ENCODE measurements at places on chromosomes 2 and 18. TPM values are rescaled to one million over a fixed set of nuclear protein-coding genes. Genes with fewer than 3 reads are reported as not detected.

ACP1 gene
- total RNA-seq: 89.2 TPM

DNA sequence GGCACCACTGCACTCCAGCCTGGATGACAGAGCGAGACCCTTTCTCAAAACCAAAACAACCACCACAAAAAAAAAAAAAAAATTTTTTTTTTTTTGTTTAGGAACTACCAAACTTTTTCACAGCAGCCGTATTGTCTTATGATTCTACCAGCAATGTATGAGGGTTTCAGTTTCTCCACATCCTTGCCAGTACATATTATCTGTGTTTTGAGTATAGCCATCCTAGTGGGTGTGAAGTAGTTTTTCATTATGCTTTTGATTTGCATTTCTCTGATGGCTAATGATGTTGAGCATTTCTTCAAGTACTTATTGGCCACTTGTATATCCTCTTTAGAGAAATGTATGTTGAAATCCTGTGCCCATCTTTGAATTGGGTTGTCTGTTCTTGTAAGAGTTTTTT is 51.7 kb downstream of the COX7A2L start:
- DNase-seq: no peak

DNA sequence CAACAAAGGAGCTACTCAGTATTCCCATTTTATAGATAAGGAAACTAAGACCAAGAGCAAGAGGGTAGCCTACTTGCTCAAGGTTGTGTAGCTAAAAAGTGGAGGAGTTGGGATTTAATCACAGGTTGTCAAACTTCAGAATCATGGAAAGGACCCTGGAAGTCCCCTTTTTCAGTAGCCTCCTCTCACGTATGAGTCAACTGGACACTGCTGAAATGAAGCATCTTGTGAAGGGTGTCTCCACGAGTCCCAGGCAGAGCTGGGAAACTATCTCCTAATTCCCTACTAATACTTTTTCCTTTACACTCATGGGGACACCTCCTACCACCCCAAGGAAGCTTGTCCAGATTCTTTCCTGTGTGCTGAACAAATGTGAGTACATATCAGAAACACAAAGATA is 155.8 kb downstream of the RHBDD1 start:
- DNase-seq: no peak

DNA sequence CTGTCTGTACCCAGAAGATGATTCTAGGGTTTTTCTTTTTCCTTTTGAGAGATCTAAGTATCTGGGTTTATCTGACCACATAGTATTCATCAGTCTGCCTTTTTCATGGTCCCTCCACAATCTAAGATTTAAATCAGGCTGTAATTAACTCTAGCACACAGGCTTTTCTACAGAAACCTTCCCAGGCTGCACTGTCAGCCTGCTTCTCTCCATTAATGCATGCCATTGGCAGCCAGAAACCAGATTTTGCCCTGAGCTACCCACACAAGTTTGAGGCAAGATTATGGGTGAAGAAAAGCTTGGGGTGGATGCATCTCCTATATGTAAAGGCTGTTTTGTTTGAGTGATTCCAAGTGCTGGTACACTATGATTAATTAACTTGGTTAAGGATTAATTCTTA is 45.7 kb upstream of the EML4 start:
- no peak for DNase-seq

- DNase-seq: no peak
Observed at GRCh38 chr18:54239601-54240000, 15.1 kb upstream of the MBD2 start.

DNA sequence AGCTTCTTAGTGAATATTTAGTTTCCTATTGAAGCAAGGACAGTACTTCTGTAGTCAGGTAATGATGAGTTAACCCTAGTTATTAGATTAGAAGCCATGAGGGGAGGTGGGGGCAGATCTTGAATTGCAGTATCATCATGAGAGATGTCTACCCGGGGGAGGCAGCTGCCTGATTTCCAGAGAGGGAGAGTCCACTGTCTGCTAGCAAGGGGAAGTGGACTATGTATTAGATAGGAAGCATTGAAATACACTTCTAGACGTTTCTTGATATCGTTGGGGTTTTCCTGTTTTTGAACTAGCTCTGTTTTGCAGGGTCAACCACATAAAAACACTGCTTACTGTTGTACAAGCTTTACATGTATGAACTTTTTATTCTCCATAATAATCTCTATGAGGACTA is 38.8 kb downstream of the APLF start:
- no peak for DNase-seq

DNA sequence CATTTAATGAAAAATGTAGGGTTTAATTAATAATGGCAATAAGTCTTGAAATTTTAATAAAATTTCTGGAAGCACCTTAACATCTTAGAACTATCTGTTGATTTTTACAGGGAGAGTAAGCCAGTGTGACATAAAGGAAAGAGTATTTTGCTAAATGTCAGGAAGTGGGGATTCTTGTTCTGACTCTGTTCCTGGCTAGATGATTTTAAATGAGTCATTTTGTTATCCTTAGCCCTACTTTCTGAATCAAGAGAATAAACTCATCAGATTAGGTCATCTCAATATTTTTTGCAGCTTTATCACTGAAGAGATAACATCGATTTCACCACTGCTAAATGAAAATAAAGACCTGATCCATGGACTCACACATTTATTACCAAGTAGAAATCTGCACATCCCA is 377.5 kb upstream of the CYRIA start:
- DNase-seq: no peak

- DNase-seq: no peak
Observed at GRCh38 chr2:217638031-217638430, 364.8 kb downstream of the TNS1 start.
